Motor neuron (in vitro differentiated cells): ENCODE measurements at places on chromosomes 16 and 17. TPM values are rescaled to one million over a fixed set of nuclear protein-coding genes. Genes with fewer than 3 reads are reported as not detected.

GRCh38 chr17:29621751-29622194 is 939 bp downstream of the CORO6 start:
- no peak for ATAC-seq

DNA sequence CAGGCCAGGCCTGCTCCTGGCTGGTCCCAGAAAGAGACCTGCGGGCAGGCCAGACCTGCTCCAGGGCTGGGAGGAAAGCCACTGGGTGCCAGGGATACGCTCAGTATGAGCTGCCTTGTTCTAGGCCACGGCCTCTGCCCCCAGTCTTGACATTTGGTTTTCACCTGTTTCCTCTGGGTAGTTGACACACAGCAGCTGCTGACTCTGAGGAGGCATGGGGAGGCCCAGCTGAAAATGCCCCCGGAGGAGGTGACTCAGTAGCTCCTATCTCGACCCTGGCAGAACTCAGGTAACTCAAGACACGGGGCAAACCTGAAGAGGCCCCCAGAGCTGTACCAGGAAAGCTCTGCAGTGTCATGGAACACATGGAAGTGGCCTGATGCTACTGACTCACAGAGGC is 13.9 kb upstream of the ADGRG1 start:
- ATAC-seq = no peak

- no peak for ATAC-seq
Observed at GRCh38 chr17:72590382-72590781, 469.6 kb downstream of the SOX9 start.

- ATAC-seq = peak; percentile 30
Observed at GRCh38 chr16:77157346-77158058, 33.5 kb upstream of the MON1B start.

Gene CACNA1H
- total RNA-seq = 3.8 TPM in 1 of 2 replicates, not detected in the other

Gene CRYBA1
- not detected in 2 replicates for total RNA-seq

DNA sequence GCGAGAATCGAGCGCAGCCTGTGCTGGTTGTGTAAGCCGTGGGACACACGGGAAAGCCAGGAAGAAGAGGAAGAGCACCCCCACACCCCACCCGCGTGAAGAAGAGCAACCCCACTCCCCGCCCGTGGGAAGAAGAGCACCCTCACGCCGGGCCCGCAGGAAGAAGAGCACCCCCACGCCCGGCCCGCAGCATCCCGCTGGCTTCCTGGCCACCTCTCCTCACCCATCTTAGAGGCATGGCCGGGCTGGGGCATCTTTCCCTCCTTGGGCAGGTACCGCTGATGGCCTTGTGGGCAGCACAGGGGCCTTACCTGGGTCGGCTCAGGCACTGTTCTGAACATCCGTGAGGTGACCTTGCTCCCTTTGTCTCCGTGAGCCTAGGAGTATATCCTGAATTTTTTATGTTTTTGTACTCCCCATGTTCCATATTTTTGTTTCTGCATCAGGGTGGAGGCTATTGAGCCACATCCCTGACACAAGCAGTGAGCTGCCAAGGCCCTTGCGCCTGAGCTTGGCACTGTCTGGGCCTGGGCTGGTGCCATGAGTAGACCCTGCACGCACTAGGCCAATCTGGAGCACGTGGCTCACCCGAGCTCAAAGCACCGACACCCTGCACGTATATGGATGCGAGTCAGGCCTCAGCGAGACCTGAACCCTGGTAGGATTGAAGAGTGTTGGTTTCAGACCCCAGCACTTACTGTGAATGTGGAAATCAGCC is 71.4 kb upstream of the KCTD5 start:
- no peak for ATAC-seq

DNA sequence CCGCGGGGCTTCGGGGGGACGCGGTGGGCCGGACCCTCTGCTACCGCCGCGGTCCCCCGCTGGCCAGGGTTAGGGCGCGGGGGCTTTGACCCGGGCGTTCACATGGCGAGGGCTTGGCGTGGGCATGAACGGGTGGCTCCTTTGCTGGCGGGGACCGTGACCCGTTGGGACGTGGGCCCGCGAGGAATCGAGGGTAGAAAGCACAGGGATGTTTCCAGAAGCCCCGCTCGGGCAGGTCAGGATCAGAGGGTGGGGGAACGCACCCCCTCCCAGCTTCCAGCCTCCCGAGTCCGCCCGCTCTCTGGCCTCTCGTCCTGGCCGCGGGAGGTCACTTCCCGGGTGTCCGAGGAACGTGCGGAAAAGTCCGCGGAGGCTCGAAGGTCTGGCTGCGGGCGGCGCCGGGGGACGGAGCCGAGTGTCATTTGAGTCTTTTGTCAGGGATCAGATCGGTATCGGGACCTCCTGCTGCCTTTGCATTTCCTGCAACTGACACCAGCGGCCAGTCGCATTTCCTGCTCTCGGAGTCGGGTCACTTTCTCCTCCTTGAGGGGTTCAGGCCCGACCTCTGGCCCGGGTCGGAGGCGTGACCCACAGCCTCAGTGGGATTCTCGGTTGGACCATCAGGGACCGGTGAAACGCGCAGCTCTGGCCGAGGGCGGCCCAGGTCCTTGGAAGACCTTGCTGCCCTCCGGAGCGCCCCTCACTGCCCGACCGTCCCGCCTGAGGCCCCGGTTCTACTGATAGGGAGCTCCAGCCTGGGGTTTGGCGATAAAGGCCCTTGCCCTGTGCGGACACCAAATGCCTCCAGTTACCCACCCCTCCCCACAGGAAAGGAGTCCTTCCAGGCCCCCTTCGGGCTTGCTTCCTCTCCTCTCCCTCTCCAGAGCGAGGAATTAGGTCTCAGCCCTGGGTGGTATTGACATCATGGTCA is 702 bp upstream of the WNT3 start:
- peak; percentile 70 for ATAC-seq

DNA sequence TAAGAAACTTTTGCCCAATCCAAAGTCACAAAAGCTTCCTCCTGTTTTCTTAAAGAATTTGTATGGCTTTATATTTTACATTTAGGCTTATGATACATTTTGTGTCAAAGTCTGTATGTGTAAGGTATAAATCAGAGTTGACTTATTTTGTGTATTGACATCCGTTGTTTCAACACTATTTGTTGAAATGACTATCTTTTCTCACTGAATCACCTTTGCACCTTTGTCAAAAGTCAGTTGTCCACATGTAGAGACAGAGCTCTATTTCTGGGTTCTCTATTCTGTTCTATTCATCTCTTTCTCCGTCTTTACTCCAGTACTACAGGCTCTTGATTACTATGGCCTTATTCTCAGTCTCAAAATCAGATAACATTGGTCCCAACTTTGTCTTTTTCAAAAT is 73.2 kb downstream of the C16orf78 start:
- no peak for ATAC-seq
